ENCODE measurements at places on chromosomes 7 and 10.

DNA sequence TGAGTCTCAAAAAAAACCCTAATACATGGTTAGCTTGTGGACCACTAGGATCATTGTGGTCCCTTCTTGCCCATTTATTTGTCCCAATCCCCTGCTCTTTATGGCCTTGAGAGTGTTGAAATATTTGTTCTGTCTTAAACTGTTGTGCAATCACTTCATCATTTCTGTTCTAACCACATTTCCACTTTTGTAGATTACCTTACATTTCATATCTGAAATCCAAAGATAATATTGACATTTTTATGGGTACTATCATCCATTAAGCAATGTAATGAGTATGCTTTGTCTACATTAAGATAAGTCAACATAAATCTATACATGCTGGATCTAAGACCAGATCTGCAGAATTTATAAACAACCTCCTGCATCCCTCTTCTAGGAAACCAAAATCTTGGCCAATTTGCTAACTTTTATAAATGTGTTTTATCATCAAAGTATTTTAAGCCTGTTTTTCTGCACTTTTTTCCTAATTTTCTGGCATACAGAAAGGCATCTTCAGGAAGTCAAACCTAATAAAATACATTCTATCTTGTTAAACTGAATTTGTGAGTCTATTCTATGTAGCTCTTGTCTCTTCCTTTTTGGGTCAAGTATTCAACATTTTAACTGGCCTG lies 359.4 kb upstream of the CELF2 start:
- DNase-seq = no peak

DNA sequence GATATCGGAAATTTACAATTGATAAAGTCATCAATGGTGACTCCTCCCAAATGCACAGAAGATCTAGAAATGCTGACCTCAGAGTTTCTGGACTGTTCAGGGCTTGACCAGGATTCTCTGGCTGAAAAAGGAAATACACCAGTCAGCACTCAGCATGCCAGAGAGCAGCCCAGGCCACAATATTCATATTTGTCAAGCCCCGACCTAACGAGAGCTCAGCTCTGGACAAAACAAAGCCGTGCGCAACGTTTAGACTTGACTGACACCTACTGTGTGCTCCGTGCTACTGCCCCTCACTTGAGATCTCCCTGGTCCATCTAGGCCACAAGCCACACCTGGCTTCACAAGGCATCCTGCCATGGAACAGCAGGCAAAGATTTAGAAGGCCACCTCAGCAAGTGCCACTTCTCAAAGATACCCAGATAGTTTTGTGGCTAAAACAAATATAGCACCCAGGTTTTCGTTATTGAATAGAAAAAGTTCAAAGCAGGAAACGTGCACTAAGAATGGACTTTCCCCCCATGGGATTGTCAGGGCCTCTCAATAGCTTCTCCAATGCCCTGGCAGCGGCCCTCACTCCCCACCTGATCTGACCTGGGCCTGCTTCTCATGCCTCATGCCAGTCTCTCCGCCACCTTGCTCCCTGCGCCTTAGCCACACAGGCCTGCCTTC lies 218.3 kb downstream of the FAM107B start:
- DNase-seq = no peak

DNA sequence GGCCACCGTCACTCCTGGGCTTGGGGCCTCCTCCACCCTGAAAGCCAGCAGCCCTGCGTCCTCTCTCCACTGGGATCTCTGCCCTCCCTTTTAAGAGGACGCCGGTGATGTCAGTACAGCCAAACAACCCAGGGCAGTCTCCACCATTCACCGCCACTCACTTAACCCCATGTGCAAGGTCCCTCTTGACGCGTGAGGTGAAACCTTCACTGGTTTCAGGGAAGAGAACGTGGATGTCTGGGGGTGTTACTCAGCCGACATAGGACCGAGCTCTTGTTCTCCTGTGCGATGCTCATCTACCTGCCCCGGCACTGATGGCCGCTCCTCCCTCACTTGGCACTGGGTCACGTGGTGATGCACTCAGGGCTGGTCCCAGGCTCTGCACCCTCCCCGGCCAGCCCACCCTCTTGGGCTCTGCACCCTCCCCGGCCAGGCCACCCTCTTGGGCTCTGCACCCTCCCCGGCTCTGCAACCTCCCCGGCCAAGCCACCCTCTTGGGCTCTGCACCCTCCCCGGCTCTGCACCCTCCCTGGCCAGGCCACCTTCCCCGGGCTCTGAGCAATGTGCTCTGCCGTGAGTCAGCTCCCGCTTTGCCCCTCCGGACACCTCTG lies 36.1 kb downstream of the ADGRA1 start:
- DNase-seq = no peak

DNA sequence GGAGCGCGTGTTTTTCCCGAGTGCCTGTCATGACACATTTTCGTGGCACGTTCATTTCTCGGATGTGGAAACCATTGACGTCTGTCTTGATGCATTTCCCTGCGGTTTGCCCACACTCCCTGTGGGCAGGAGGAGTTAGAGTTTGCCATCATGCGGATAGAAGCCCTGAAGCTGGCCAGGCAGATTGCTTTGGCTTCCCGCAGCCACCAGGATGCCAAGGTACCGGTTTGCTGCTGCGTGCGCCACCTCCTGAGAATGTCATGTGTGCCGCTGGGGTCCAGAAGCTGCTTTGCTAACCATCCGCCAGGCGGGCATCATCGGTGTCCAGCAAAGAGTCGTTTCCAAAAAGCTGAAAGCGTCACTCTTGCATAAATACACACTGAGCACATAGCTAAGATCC lies 40.9 kb upstream of the BTBD16 start:
- DNase-seq = no peak

- no peak for DNase-seq
Measured at GRCh38 chr7:99379043-99379577, 4.6 kb downstream of the ARPC1B start.

- DNase-seq = no peak
Measured at GRCh38 chr7:7988706-7989105, 20.1 kb downstream of the GLCCI1 start.

DNA sequence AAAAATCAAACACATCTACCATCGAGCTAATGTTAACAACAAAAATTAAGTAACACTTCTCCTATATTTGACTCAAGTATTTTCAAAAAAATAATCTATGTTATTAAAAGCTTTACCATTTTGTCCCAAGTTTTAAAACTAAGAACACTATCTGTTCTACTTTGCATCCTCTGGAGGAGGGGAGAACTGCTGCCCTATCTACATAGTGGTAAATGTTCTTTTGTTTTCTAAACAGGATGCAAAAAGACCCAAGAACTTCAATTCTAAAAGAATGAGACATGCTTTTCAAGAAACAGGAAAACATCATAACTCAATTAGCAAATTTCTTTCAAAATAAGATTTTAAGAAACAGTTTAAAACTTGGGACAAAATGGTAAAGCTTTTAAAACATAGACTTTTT lies 14.8 kb downstream of the SLC26A3 start:
- no peak for DNase-seq

DNA sequence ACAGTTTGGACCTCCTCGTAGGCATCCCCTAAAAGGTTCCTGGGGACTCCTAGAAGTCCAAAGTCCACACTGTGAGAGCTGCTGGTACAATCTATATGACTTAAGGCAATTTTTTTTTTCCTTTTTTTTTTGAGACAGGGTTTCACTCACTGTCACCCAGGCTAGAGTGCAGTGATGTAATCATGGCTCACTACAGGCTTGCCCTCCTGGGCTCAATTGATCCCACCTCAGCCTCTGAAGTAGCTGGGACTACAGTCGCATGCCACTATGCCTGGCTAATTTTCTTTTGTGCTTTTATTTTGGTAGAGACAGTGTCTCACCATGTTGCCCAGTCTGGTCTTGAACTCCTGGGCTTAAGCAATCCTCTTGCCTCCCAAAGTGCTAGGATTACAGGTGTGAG lies 4.6 kb upstream of the SPOCK2 start:
- no peak for DNase-seq

- no peak for DNase-seq
Measured at GRCh38 chr10:4443419-4443818, 382.6 kb upstream of the AKR1E2 start.

DNA sequence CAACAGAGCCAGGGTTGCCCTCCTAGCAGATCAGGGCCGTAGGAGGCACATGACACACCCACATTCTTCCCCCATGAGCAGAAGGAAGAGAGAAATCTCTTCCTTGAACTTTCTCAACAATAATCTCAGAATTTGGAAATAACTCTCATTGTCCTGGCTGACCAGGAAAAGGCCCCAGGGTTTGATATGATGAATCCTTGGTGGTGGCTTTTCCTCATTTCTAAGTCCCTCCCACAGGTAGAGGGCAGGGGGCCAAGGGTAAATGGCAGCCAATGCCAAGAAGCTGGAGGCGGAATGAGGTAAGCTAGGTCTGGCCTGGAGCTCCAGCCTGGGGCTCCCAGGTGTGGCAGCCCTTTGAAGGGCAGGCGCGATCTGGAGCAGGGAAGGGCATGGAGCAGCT lies 67.8 kb downstream of the GRB10 start:
- DNase-seq = no peak

- DNase-seq = no peak
Measured at GRCh38 chr7:2488272-2488645, 12.1 kb upstream of the GRIFIN start.

- DNase-seq = no peak
Measured at GRCh38 chr10:110788620-110789385, 82.9 kb upstream of the PDCD4 start.

DNA sequence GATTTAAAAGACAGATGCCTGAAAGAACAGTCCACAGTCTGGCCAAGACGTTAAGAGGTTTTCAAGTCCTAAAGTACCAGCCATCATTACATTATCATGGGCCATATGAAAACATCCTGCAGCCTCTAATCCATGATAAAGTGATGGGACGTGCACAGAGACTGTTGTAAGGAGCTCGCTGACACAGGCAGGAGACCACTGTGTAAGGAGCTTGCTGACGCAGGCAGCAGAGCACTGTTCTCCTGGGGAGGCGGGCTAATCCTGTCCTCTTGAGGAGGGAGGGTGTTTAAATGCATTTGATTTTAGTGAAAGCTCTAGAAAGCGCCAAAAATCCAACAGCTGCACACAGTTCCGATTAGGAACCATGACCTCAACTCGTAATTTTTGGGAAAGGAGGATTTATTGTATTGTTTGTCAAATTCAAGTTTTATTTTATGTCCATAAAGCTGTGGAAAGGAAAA lies 16.9 kb downstream of the SVIL start:
- DNase-seq = no peak

- DNase-seq = no peak
Measured at GRCh38 chr7:7017707-7018280, 164.6 kb upstream of the C1GALT1 start.

DNA sequence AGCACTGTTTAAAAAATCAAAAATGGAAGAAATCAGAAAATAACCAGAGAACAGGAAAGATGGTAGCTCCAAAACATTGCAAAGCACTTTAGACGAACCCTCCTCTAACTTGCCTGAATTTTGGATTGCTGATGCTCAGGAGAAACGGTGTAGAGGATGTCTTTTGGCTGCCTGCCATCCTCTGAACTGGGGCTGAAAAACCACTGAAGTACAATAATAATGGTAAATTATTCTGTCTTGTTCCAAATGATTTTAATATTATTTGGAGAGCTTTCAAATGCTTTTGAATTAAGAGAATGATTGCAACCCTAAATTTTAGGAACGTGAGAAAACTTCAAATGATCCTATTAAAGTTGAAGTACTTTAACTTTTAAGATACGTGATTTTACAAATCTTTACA lies 167.3 kb upstream of the SLC13A1 start:
- DNase-seq = no peak

DNA sequence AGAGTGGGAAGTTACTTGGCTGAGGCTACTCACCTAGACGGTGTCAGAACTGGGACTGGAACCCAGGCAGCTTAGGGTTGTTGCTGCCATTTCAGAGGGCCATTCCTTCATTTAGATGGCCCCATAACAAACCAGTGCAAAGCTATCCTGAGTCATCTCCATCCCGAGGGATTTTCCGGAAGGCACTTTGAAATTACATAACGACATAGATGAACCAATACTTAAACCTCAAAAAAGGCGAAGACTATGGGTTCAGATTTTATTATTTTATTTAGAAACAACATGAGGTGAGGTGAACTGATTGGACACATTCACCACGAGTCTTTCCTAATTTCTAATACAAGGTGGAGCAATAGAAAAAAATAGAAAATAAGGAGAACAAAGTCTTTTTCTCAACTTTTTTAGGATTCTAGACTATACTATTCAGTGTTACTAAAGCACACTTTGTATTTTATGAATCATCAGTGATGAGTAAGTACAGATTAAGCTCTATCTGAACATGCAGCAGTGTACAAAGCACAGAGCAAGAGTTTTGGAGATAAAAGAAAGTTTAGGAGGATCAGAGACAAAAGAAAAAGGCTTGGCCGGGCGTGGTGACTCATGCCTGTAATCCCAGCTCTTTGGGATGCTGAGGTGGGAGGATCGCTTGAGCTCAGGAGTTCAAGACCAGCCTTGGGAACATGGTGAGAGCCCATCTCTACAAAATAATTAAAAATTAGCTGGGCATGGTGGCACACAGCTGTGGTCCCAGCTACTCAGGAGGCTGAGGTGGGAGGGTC lies 79.5 kb upstream of the SVIL start:
- no peak for DNase-seq

DNA sequence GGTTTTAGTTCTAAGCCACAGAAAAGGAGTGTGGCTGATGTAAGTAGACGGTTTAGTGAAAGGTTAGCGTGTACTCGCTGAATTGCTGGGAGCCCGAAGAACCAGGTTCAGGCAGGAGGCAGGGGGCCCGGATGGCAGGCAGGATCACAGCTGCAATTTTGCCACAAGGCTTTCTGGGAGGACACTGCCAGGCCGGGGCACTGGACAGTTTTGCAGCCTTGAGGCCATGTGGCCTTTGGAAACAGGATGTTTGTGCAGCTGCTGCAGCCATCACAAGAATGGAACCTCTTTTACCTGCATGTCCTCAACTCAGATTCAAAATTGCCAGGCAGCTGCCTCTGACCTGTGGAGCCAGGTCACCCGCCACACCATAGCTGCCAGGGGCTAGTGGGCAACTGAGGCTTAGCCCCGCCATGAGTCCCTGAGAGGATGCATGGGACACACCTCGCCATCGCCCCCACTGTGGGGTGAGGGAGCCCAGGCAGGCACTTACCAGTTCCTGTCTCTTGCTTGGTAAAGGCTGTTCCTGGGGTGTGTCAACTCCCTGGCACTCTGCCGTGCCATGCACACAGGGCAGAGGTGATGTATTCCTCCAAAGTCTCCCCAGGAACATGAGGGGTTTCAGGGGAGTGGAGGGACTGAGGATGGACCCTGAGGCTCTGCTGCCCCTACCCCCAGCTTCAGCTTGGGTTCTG lies 188.6 kb downstream of the RPS24 start:
- no peak for DNase-seq

DNA sequence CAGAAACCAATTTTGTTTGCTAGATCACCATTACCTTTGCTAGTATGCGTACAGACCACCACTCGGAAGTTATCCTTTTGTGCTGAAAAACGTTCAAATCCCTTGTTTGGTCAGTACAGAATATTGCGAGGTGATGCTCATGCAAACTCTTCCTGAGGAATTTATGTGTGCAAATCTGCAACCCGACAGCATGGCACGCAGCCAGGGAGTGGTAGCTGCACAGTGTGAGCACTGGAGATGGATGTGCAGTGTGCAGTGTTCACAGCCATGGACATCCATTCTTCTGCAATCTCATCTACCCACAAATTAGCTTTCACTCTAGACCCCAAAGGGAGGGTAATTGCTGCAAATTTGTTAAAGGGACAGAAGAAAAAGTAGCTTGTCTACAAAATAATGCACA lies 72.2 kb downstream of the CACUL1 start:
- no peak for DNase-seq

All from activated T-helper 1 cell treated with anti-CD3 and anti-CD28 coated beads, Interleukin-2, amount 50 U/mL, for 16 hours (primary cell).